Right renal pelvis (tissue), 4 donors: ENCODE measurements at places on chromosomes 2 and 18. TPM values are rescaled to one million over a fixed set of nuclear protein-coding genes. Genes with fewer than 3 reads are reported as not detected.

DNA sequence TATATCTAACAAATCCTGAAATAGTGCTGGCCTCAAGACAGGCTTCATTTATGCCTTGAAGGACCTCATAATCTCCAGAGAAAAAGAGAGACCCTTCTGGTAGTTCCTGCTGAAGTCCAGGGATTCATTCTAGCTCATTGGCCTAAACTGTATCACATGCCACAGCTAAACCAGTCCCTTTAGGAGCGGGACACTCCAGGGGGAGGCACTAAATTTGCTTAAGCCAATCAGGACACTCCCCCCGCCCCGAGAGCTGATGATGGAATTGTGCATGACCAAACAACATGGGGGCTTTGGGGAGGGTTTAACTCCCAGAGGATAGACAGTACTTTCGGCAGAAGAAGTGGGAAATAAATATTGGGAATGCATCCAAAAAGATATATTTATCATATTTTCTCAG is 36.4 kb upstream of the CXCR4 start:
- no peak for DNase-seq

DNA sequence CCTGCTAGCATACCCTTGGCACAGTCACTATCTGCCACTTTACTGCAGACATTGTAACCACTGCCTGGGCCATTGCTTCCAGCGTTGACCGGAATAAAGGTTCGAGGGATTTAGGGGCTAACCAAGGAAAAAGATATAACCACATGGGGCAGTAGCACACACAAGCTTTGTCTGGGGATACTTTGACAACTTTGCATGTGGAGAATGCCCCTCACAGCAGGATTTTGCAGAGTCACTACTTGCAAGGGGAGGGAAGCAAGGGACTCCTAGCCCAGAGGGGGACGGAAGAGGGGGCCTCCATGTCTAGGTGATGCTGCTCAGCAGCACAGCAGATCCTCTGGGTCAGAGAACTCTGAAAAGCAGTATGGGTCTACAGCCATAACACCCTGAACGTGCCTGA is 138.7 kb downstream of the SPP2 start:
- DNase-seq, result no peak

- no peak for DNase-seq
Measured at GRCh38 chr2:238136820-238137537, 1.5 kb upstream of the KLHL30 start.

- no peak for DNase-seq
Measured at GRCh38 chr18:8471372-8471771, 137.9 kb upstream of the RAB12 start.

DNA sequence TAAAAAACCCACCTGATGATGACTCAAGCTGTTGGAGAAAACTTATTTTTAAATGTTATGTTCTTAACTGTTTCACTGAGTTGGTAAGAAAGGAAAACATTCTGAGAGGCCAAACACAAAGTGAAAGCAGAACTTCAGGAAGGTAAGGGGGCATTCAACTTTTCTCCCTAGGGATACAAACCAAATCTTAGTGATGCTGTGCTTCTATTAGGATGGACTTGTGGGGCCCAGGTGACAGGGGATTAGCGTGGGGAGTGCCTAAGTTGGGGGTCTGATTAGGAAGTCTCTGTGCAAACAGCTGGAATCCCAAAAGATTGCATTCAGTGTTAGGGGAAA is 18.5 kb downstream of the PDCL3 start:
- no peak for DNase-seq

DNA sequence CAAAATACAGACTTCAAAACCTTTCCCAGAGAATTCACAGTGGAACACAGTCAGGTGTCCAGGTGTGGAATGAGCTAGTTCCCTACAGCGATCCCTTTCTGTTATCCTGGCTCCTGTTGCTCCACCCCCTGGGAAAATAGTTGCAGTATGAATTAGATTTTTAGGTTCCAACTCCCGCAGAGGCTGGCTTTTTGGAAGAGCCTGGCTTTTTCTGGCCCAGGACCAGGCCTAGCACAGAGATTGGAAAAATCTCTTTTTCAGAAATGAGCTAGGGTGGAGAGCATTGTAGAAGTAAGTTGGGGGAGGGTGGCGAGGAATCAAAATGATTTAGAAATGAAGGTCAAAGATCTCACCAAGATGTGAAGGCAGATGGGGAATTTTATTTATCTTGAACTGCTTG is 27.1 kb downstream of the COL5A2 start:
- DNase-seq, result no peak

The ALK gene
- 0.11 TPM for polyA plus RNA-seq

DNA sequence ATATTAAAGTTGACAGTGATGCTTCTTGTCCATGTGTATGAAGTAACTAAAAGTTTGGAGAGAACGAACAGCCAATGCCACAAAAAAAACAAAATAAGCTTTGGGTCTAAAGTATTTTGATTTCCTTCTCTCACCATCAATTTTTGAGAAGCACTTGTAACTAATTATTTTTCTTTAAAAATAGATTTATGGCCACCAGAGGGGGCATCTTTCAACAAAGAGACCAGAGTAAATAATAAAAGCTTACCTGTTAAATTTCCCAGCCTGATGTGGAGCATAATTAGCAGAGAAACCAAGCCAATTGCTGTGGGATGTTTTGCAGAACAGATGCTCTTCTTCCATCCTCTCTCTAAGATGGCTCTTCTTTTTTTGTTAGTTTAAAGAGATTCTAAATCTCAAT is 29.0 kb downstream of the LINC00305 start:
- DNase-seq, result no peak

DNA sequence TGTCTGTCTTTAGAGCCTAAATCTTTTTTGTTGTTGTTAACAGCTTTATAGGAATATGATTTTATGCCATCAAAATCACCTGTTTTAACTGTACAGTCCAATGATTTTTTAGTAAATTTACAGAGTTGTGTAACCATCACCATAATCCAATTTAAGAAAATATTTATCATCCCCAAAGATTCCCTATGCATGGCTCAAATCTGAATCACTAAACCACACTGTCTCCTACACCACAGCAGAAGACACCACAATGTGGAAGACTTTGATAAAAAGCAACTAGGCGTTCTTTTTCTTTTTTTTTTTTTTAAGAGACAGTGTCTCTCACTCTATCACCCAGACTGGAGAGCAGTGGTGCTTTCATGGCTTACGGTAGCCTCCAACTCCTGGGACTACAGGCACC is 99.6 kb downstream of the TXNL1 start:
- no peak for DNase-seq

The CCDC102B gene
- polyA plus RNA-seq, result 7.8 TPM

The MAP4K3 gene
- 79.7 TPM for polyA plus RNA-seq

- no peak for DNase-seq
Measured at GRCh38 chr18:2911533-2911932, 64.7 kb downstream of the EMILIN2 start.

DNA sequence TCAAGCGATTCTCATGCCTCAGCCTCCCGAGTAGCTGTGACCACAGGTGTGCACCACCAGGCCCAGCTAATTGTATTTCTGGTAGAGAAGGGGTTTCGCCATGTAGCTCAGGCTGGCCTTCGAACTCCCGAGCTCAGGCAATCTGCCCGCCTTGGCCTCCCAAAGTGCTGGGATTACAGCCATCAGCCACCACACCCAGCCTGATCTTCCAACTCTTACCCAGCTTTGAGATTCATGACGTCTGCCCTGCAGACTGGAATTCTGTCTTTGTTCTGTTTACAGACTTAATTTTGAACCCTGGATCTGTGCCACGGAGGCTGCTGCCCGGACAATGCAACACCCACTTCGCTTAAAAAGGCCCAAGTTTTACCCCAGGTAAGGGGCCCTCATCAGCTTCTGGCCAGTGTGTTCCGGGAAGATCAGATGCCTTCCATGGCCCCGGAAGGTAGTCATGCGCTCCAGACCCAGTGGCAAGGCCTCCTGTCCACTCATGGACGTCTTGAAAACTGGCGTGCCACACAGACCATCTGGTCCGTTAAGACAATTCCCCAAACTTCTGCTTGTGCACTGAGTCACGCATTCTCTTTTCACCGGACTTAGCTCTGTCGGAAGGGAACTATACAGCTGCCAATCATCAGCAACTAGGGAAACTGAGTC is 5.5 kb downstream of the PXDN start:
- no peak for DNase-seq

The DTYMK gene
- polyA plus RNA-seq, result 36.8 TPM

The ERLEC1 gene
- polyA plus RNA-seq, result 82.4 TPM

GRCh38 chr2:43104763-43105162 is 121.6 kb downstream of the ZFP36L2 start:
- no peak for DNase-seq

DNA sequence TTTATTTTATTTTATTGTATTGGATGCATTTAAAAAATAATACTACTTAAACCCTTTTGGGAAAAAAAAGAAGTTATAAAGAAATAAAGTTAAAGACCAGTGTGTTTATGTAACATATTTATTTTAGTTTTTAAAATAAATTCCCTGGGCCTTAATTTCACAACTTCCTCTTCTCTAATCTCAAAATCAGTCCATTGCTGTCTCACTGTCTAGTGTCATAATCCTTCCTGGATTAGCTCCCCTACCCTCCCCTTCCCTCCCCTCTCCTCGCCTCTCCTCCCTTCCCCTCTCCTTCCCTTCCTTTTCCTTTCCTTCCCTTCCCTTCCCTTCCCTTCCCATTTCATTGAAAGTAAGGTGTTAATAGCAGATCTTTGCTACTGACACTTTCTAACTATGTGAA is 40.3 kb upstream of the ZEB2 start:
- DNase-seq, result no peak

The SLC25A52 gene
- polyA plus RNA-seq, result 0.76 TPM

DNA sequence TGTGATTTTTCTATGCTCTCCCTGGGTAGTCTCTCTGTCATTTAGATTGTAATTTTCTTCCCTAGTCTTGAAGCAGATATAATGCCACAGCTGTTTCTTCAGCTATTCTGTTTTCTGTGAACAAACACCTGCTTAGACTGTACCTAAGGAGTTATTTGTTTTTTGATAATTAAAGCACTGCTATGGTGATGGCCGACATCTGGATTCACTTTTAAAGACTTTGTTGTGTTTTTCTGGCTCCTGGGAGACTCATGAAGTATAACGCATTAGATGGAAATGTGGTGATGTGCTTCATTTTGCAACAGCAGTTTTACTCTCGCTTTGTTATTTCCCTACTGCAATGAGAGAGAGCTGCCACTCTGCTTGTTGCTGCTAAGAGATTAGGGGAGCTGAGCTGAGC is 15.7 kb upstream of the C2orf69 start:
- DNase-seq, result no peak

The UGT1A3 gene
- polyA plus RNA-seq, result 0.06 TPM

DNA sequence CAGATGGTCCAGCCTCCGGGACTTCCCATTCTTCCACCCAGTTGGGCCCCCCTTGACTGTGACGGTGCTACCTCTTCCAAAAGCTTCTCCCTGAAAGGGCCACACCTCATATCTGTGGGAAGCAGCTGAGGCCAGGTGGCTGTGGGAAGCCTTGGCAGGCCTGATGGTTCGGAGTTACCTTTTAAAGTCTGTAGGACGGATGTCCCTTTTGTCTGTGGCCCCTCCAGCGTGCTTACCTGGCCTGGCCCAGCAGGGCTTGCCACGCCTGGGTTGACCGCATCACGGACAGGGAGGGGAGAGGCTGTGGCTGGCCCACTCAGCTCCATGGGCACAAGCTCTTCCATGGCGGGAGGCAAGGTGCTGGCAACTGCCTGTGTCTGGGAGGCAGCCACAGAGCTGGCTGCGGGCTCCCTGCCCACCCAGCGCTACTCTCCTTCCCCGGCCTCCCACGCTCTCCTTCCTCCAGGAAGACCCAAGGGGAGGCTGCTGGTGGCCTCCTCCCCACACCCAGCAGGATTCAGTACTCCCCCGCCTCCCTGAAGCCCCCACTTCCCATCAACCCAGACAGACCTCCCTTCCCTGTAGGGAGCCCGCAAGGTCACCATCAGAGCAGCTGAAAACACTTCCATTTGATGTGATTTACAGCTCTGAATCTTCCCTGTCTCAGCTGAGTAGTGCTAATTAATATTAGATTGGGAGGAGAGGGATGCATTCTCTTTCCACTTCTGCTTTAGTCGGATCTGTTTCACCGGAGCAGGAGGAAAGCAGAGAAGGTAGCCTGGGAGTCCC is 52.8 kb downstream of the EDAR start:
- no peak for DNase-seq

GRCh38 chr2:174342686-174343342 is 8.1 kb downstream of the SP9 start:
- no peak for DNase-seq

GRCh38 chr2:15856318-15856717 is 84.0 kb upstream of the MYCN start:
- DNase-seq, result no peak

The MYCN gene
- 31.7 TPM for polyA plus RNA-seq

DNA sequence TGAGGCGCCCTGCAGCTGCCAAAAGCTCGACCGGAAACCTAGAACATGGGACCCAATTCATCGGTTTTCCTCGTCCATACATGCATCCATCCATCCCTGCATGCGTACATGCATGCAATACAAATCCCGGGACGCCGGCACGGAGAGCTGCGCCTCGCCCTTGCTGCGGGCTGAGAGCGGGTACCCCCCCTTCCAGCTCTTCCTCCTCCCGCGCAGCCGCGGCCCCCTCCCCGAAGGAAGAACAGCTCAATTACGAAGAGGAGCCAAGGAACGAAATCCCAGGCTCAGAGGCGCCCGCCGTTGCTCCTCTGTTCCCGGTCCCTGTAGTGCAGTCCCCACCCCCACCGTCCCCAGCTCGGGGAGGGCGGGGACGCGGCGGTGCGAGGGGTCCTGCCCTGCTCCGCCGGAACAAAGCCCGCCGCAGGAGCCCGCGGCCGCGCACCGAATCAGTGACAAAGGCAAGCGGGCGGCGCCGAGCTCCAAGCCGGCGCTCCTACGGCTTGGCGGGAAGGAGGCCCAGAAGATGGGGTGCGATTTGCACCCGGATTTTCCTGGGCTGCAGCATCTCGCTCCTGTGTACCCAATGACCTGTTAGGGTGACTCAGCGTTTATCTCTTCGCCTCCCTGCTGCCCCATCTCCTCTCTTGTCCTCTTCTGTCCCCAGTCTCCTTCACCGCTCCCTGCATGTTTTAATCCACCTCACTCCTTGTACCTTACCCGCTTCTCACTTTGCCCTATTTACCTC is 8.9 kb upstream of the POU3F3 start:
- DNase-seq, result no peak

The GKN1 gene
- not detected for polyA plus RNA-seq

DNA sequence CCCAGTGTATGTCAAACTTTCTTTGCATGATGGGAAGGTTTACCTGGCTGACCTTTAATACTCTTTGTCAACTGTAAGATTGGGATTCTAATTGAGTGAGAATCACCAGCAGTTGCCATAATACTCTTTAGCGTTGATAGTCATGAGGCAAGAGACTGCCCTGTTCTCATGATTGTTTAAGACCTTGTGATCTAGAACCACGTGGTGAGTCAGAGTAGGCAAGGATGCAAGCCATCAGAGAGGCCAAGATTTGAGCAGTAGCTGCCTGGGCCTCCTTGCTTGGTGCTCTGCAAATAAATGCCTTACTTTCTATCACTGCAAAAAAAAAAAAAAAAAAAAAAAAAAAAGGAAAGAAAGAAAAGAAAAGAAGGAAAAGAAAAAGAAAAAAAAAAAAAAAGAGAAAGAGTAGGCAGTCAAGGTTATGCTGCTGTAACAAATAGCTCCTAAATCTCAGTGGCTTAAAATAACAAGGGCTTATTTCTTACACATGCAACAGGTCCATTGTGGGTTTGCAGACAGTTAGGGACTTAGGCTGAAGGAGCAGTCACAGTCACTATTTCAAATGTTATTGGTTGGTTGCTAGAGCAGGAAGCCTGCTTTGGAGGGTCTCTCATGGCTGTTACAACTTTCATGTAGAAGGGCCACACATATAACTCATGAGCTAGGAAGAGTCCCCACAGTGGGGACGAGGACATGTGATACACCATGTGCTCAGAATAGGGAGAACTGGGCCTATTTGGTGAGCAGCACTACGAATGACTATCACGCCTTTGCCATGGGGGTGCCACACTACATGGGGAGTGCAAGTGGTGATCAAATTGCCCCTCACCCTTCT is 21.7 kb downstream of the IL1R2 start:
- no peak for DNase-seq

The IL1RN gene
- 8.2 TPM for polyA plus RNA-seq

- no peak for DNase-seq
Measured at GRCh38 chr2:29000956-29001355, 19.9 kb downstream of the TOGARAM2 start.
